GM23248 (cell line): ENCODE measurements at places on chromosomes 2 and 18. TPM values are rescaled to one million over a fixed set of nuclear protein-coding genes. Genes with fewer than 3 reads are reported as not detected.

The DCTN1 gene
- total RNA-seq: 172 and 176 TPM in 2 replicates

The RUFY4 gene
- not detected in 2 replicates for total RNA-seq

The RNU2-63P gene
- not detected in 2 replicates for total RNA-seq

GRCh38 chr18:35506024-35506712 is 8.4 kb upstream of the INO80C start:
- no peak for DNase-seq

- no peak for DNase-seq
These were observed 18.3 kb upstream of the ANKRD53 start for GRCh38 chr2:70959851-70960832.

DNA sequence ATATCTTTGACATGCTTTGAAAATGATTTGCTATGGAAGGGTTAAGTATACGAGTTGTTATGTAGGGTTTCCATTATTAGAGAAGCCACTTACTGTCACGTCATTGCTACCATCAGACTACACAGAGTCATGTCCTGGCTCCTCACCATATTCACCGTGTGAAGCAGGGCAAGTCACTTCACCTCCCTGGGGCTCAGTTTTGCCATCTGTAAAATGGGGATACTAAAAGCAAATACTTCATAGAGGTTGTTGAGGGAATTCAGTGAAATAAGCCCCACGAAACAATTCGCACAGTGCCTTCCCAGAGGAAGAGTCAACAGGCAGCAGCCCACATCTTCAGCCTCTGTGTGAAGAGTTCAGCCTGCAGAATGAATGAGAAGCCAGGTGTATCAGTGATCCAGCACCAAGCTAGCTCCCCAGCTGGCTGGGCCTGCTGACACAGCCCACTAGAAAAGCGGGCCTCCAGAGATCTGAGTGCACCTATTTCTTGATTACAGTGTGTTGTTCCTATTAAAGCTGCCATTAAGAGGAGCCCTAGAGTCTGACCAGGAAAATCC is 3.4 kb downstream of the DIPK1C start:
- no peak for DNase-seq

DNA sequence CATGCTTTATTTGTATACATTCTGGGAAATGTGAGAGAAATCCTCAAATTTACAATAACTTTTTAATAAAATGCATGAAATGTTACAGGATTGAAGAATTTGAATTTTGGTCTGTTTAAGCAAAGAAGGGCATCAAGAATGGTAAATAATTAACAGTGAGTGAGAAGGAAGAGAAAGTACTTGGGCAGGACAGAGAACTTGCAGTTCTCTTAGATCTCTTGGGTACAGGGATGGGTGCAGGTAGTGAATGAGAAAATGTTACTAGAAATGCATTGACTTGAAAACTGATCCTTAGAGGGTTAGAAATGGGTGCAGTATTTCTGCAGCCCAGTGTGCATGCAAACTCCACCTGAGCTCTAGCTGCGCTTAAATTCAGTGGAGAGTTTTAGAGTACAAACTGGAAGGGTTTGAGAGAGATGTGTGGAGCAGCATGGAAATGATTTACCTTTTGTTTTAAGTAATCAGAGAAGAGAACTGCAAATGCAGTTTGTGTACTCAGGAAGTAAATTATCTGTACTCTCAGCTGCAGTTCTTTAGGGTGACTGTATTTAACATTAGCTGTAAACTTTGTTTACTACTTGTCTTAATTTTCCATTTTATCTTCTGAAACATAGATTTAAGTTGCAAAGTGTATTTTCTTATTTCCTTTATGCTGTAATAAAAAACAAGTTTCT is 51.0 kb upstream of the RAB27B start:
- DNase-seq: no peak

- no peak for DNase-seq
These were observed 40.4 kb downstream of the RMP24 start for GRCh38 chr18:36012891-36013290.

- no peak for DNase-seq
These were observed 82.7 kb downstream of the DOCK10 start for GRCh38 chr2:224959556-224959955.

GRCh38 chr2:237682856-237683670 is 55.7 kb downstream of the LRRFIP1 start:
- DNase-seq: no peak

- no peak for DNase-seq
These were observed 32.3 kb upstream of the NEB start for GRCh38 chr2:151766437-151767153.
